Mesenchymal stem cell (in vitro differentiated cells and primary cell): ENCODE measurements at places on chromosomes 6 and 20.

- no peak for DNase-seq
These were observed 209.0 kb upstream of the PRSS16 start for GRCh38 chr6:27038498-27038897.

DNA sequence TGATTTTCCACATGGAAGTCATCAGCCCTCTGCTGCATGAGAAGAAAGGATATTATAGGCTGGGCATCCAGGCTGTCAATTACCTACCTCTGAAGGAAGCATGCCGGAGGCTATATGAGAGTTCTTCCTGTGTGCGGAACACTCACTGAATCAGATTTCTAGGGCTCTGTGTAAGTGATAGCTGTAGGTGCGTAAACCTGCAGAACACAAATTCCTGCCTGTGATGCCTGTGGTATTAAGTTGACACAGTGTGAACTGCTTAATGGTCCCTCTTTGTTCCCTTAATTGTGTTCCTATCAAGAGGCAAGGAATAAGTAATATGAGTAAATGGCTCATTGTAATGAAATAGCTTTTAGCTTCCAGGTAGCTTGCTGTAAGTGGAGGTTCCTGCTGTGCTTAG lies 103.3 kb downstream of the ANKS1A start:
- no peak for DNase-seq

GRCh38 chr6:22320750-22321149 lies 23.9 kb upstream of the PRL start:
- DNase-seq, result peak; percentile 91

DNA sequence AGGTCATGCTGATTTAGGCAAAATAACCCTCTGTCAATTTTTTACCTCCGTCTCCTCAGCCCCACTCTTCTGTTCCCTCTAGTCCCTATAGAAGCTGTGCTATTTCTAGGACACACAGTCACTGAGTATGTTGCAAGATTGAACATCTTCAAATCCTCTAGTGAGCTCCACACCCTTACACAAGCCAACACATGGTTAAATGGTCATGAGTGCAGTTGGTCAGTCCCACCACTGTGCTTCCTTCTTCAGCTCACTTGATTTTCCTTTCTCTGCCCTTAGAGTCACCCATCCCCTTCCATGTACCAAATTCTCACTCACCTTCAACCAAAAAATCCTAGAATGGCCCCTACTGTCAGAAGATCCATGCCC lies 48.2 kb upstream of the F13A1 start:
- no peak for DNase-seq

- DNase-seq, result peak; percentile 46
These were observed 9.4 kb upstream of the SLC4A11 start for GRCh38 chr20:3248167-3248992.

DNA sequence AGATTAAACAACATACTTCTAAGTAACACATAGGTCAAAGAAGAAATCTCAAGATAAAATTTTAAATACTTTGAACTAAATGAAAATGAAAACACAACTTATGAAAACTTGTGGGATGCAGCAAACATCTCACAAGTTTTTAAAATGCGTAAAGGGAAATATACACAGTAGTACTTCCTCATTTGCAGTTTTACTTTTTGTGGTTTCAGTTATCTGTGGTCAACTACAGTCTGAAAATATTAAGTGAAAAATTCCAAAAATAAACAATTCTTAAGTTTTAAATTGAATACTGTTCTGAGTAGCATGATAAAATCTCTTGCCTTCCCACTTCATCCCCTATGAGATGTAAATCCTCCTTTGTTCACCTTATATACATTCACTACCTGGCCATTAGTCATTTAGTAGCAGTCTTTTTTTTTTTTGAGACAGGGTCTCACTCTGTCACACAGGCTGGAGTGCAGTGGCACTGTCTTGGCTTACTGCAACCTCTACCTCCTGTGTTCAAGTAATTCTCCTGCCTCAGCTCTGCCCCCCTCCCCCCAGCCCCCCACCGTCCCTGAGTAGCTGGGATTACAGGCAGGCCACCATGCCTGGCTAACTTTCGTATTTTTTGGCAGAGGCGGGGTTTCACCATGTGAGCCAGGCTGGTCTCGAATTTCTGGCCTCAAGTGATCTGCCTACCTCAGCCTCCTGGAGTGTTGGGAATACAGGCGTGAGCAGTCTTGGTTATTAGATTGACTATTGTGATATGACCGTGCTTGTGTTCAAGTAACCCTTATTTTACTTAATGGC lies 154.6 kb upstream of the AHI1 start:
- no peak for DNase-seq

- DNase-seq, result peak; percentile 81
These were observed 2.3 kb downstream of the CCND3 start for GRCh38 chr6:41939176-41939847.

- DNase-seq, result no peak
These were observed 4.9 kb downstream of the MTCL3 start for GRCh38 chr6:127514179-127514772.

- DNase-seq, result no peak
These were observed 308.8 kb downstream of the CBLN4 start for GRCh38 chr20:55696520-55696919.

GRCh38 chr20:4916971-4917881 lies 84.1 kb downstream of the SLC23A2 start:
- peak; percentile 18 for DNase-seq

- peak; percentile 61 for DNase-seq
These were observed 228.8 kb upstream of the FAM83B start for GRCh38 chr6:54617730-54618129.

GRCh38 chr6:39153766-39154397 lies 38.9 kb upstream of the SAYSD1 start:
- DNase-seq, result no peak

- DNase-seq, result no peak
These were observed 144.8 kb upstream of the LAMA2 start for GRCh38 chr6:128738112-128738511.

- no peak for DNase-seq
These were observed 34.6 kb downstream of the CDH22 start for GRCh38 chr20:46273717-46274116.

DNA sequence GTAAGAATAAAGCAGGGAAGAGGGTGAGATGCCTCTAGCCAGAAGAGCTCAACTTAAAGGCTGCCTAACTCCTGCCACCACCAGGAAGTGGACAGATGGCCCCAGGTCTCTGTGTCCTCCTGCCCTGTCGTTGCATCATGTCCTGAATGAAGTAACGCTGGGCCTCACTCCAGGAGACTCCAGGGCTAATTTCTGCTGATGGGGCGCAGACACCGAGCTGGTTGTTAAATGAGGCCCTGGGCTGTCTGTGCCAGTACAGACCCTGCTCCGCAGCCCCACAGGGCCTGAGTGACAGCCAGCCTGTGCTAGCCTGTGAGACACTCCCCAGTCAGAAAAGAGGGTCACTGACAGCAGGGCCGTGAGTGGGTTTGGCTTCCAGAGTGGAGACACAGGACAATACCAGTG lies 6.5 kb downstream of the IP6K3 start:
- peak; percentile 51 for DNase-seq

DNA sequence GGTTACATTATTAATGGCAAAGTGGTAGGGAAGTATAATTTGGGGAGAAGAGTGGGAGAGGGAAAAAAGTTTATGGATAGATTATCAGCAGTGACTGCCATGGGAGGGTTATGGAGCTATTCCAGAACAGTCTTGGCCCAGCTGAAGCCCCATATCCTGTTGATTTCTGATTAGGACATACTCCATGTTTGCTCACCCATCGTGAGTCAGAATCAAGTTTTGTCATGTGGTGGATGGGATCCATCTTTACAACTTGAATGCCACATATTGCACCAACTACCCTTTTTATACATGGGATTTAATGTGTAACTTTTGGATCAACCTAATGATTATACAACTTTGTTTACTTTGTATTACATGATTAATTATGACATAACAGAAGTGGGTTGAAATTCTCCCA lies 217.0 kb downstream of the HAO1 start:
- no peak for DNase-seq

DNA sequence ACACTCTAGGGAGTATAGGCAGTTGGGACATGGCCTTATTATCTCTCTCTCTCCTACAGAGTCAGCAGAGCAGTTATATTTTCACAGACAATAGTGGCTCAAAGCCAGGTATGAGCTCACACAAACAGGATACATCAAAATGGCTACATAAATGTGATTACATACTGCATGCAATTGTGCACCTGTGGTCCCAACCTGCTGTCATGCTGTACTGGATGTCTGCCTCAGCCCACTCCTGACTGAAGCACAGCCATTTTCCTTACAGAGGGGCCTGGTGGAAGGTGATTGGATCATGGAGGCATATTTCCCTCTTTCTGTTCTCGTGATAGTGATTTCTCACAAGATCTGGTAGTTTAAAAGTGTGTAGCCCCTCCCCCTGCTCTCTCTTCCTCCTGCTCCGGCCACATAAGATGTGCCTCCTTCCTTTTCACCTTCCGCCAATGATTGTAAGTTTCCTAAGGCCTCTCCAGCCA lies 37.0 kb upstream of the SAMHD1 start:
- DNase-seq, result no peak

DNA sequence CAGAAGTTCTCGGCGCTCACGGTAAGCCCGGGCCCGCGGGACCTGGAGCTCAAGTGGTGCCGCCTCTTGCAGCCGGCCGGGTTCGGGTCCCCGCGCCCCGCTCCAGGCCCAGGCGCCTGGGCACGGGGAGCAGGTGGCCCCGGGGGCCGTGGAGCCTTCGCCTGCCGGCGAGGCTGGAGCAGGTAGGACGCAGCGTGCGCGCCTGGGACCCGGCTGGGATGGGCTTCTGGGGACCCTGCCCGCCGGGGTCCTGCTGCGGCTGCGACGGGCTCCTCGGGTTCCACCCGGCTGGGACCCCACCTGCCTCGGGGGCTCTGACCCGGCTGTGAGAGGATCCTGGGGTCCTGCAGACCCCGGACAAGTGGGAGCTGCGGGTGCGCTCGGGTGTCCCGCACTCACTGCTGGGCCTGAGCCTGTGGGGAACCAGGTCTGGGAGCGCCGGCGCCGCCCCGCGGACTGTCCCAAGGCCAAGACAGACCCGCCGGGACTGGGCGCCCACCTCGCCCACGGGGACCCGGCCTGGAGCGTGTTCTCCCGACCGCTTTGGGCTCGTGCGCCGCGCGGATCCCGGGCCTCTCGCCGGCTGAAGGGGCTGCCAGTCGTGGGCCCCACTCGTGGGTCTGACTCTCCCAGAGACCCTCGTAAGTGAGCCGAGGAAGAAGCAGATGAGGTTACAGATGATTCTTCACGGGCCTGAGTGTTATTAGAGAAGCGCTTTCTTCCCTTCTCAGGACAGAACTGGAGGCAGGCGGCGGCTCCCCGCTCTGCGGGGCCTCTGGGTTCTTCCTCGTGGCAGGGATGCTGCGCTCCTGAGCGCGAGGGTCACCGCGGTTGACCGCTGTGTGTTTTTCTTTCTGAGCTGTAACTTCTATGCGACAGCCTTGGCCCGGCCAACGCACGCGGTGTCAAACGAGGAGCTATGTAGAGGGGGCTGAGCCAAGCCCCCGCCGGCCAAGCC lies 729 bp downstream of the SMOC2 start:
- no peak for DNase-seq

- no peak for DNase-seq
These were observed 235.3 kb downstream of the TMEM242 start for GRCh38 chr6:157087974-157088373.

DNA sequence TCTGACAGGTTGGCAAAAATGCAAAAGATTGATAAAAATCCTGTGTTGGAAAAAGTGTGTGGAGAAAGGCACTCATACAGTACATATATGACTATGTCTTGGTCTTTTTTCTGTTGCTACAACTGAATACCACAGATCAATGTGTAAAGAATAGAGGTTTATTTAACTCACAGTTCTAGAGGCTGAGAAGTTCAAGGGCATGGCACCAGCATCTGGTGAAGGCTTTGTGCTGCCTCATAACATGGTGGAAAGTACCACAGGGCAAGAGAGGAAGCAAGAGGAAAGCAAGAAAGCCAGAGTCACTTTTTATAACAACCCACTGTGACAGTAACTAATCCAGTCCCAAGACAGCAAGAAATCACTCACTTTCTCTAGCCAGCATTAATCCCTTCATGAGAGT lies 57.5 kb downstream of the ALDH8A1 start:
- DNase-seq, result no peak

DNA sequence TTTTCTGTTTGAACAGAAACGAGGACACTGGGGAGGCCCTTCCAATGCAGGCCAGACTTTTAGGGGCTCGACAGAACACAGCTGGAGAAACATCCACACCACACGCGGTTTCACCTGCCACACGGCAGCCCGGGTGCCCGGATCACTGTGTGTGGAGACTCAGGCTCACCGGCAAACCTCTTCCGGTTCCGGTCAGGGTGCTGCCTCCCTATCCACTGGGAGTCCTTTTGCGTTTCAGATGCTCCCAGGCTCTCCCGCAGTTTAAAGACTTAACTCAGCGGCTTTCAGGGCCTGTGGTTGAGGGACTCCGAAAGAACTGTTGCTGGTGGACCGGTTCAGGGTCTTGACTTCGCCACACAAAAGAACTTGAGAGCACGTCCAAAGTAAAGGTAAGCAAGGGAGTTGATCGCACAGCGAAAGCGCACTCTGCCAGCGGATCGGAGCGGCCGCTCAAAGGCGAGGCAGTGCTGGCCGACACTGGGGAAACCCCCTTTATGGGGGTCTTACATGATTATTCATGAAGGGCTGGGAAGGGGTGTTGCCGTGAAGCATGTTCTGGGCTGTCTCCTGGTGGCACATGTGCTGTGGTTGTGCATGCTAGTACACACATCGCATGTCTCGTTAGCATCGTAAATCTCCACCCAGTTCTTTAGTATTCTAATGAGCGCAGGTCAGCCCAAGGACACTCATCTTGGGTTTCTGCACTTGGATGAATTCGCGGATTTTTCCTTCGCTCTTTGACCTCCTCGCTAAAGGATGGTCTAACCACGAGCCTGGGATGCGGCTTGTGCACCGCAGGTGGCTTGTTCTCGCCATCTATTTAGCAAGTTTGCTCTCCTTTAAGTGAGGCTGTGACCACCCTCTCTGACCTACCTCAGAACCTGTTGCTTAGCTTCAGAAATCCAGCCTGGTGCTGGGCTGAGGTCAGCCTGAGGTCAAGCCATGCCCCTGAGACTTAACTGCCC lies 180.3 kb downstream of the CDH26 start:
- no peak for DNase-seq

GRCh38 chr20:39871013-39871412 lies 818.0 kb downstream of the MAFB start:
- DNase-seq, result no peak

GRCh38 chr6:24780206-24780605 lies 5.5 kb downstream of the GMNN start:
- DNase-seq, result no peak

DNA sequence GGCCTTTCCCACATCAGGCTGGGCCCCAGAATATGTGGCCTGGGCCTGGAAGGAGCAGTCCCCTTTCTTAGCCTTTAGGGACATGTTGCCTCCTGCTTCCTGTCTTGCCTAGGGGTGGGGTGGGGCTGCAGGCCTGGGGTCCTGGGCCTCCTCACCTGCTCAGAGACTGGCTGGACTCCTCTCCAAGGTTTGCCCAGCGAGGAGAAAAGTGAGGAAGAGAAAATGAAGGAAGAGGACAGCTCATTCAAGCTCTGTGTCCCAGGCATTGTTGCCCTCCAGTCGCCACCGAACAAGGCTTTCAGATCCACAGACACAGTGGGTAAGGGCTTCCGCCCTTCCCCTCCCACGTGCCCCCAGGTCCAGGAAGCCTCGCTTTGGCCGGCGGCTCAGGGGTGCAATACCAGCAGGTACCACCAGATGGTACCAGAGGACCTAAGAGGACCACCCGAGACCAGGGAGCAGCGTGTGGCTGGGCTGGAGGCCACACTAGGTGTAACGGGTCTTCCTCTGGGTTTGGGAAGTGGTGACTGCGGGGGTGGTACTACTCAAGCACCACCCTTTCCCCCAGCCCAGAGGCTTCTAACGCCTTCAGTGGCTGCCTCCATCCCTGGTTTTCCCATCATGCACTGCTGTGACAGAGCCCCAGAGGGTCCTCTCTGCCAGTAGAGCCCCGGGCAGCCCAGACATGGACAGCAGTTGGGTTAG lies 5.5 kb upstream of the BAK1 start:
- peak; percentile 67 for DNase-seq

GRCh38 chr6:155439376-155439775 lies 16.3 kb downstream of the NOX3 start:
- DNase-seq, result no peak
